ENCODE measurements at places on chromosomes 4 and X. TPM values are rescaled to one million over a fixed set of nuclear protein-coding genes. Genes with fewer than 3 reads are reported as not detected.

The S100P gene
- total RNA-seq = 18.0 TPM

The RASSF6 gene
- total RNA-seq = not detected

The ARHGEF38 gene
- total RNA-seq = not detected

The MGARP gene
- not detected for total RNA-seq

The GSX2 gene
- total RNA-seq = not detected

The TMPRSS11D gene
- total RNA-seq = not detected

The RAB33A gene
- 22.9 TPM for total RNA-seq

The CXCL6 gene
- total RNA-seq = not detected

The ITIH6 gene
- total RNA-seq = not detected

The CSAG2 gene
- total RNA-seq = not detected

The MAGED4B gene
- total RNA-seq = 3.0 TPM

The PORCN gene
- total RNA-seq = 19.4 TPM

The DOCK11 gene
- total RNA-seq = 71.0 TPM

The ZNF732 gene
- not detected for total RNA-seq

The MAML3 gene
- 5.5 TPM for total RNA-seq

The ETNPPL gene
- not detected for total RNA-seq

The SRPK3 gene
- total RNA-seq = not detected

The MAGEA6 gene
- total RNA-seq = not detected

The SMR3B gene
- total RNA-seq = not detected

The MAGEA9B gene
- total RNA-seq = not detected

The TEX11 gene
- 0.22 TPM for total RNA-seq

The STARD8 gene
- total RNA-seq = 1.3 TPM

The PNMA5 gene
- total RNA-seq = not detected

The SPIN2A gene
- total RNA-seq = 1.2 TPM

Measured in activated T-cell treated with anti-CD3 and anti-CD28 coated beads, Interleukin-2, amount 50 U/mL, for 72 hours (primary cell).